ENCODE measurements at places on chromosomes 2 and 18.
A peak's percentile ranks its signal among the peaks of the same experiment; 100 is the strongest.

DNA sequence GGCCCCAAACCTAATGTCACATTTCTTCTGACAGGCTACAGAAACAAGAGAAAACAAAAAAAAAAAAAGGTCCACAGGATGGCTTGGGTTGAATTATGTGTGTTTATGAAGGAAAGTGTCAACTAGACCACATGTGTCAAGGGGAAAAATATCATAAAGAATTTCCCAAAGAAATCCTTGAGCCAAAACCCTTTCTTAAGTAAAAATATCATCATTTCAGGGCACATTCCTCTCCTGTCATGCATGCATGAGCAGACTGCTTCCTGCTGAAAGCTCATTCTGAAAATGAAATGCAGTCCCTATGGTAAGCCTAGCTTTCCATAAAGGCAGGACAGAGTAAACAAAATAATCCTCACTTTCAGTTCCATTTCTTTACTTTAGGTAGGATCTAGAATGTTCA, 85.7 kb upstream of the RBBP8 start:
- no peak for DNase-seq

DNA sequence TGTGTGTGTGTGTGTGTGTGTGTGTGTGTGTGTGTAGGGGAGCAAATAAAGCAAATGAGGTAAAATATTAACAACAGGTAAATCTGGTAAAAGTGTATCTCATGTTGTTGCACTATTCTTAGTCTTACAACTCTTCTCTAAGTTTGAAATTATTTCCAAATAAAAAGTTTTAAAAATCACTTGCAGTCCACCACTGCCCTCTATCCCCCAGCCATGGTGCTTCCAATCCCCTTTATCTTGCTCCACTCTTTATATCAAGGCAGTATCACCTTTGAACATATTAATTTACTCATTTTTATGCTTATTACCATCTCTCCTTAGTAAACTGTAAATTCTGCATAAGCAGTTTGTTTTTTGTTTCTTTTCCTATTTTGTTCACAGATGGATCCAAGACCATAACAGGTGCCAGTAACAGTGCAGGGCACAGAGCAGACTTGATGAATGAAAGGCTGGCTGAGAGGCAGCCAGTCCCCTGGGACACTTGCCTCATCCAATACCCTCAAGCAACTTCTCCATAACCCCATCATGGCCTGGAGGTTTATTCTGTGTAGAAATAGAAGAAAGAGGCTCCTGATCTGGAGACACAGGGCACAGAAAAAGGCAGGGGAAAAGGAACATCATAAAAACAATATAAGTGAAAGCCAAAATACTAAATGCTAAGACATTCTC, 67.6 kb downstream of the LDAH start:
- no peak for DNase-seq

- no peak for DNase-seq
Measured at GRCh38 chr2:120866483-120867140, 130.9 kb downstream of the GLI2 start.

DNA sequence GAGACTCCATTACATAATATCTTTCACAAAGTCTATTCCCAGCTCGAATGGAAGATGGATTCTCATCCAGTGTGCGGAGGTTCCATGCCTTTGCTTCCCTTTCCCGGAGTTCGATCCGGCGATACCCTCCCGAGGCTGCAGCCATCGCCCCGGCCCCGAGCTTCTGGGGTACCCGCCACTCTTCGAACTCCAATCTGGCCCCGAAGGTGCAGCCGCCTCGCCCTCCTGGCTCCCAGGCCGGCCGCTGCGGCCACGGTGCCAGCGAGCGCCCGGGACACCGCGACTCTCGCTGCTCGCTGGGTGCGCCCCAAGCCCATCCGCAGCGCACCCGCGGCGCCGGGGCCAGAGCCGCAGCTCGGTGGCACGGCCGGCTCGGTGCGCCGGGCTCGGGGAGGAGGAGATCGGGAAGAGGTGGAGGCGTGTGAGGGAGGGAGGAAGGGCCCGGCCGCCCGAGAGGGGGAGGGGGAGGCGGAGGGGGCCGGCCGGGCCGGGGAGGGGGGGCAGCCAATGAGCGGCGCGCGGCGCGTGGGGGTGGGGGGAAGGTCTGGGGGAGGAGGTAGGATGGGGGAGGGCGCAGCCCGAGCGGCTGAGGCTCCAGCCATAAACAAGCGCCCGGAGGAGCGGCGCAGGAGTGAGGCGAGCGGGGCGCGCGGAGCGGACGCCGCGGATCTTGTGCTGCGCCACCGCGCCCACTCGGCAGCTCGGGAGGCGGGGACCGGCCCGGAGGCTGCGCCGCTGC, at the start of gene CRIM1:
Gene CRIM1, plus strand, starts transcription at position 628 of the 739 bp plus-strand sequence. CDS start 515 bp downstream, outside the sequence.
- peak; percentile 49 for DNase-seq

- no peak for DNase-seq
Measured at GRCh38 chr2:9780368-9781130, 62.7 kb upstream of the TAF1B start.

GRCh38 chr18:45517181-45517741, 98.0 kb upstream of the SLC14A2 start:
- no peak for DNase-seq

DNA sequence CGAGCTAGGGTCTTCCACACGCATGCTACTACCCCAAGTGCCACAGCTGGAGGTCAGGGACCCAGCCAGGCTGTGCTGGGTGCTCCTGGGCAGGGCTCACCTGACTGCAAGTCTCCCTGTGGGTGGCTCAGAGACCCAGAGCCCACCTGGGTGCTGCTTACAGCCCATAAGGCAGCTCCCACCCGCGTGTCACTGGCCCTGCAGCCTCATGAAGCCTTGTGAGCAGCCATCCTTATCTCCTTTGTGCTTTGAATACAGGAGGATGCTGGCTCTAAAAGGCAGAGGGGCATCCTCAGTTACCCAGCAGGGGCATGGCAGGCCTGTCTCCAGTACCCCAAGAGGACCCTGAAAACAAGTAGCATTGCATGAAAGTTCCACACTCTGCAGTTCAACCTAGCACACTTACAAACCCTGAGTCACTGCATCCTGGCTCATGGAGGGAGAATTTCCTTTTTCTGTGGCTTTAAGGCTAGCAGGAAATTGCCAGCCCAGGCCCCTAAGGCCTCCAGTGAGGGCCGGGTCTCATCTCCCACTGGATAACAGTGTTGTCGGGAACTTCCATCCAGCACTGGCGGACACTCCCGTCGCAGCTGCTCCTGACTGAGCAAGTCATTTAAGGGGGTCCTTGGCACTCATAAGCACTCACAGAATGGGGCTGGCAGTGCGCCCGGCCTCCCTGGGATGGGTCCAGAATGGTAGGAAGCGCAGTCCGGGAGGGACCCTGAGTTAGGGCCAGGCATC, 137.1 kb downstream of the RPIA start:
- no peak for DNase-seq

- no peak for DNase-seq
Measured at GRCh38 chr18:74669136-74669798, 71.6 kb downstream of the ZNF407 start.

DNA sequence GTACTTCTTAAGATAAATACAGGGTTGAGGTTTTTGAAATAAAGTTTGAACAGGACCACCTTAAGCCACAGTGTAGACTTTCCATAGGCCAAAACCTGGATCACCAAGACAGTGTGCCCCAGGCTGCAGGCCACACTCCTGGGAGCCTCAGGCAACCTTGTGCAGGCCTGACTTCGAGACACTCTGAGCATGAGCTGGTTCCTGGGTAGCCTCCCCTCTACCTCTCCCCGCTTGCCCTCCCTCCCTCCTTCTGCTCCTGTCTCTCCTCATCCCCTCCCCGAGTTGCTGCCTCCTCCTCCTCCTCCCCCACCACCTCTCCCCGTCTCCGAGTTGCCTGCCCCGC, 10.6 kb upstream of the PROC start:
- no peak for DNase-seq

GRCh38 chr2:188974164-188974563, at the start of gene COL3A1:
Gene COL3A1, plus strand, starts transcription at chr2:188974373. Its CDS starts 117 bp downstream, at chr2:188974490.
- no peak for DNase-seq

GRCh38 chr18:76174451-76174850, 320.6 kb downstream of the ZNF516 start:
- DNase-seq, result no peak

- DNase-seq, result no peak
Measured at GRCh38 chr2:121279476-121280220, 5.4 kb downstream of the TFCP2L1 start.

DNA sequence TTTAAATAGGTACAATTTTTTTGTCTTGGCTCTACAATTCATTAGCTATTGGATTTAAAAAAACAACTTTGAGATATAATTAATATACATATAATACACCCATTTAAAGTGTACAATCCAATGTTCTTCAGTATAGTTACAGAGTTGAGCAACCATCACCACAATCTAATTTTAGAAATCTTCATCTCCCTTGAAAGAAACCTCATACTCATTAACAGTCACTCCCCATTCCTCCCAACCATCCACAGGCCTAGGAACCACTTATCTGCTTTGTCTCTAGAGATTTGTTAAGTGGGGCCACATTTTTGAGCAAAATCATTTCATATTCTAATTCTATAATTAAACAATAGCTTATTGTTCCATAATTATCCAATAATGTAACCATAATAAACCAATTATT, 32.6 kb downstream of the MRPL33 start:
- DNase-seq, result no peak

- peak; percentile 82 for DNase-seq
Measured at GRCh38 chr2:232521959-232522622, 1.9 kb downstream of the PRSS56 start.

- DNase-seq, result no peak
Measured at GRCh38 chr2:227106845-227107759, 56.9 kb downstream of the COL4A4 start.

GRCh38 chr18:79952456-79952995, 1.1 kb upstream of the SLC66A2 start:
- DNase-seq, result no peak

- DNase-seq, result no peak
Measured at GRCh38 chr2:29105375-29105774, 9.8 kb upstream of the CLIP4 start.

DNA sequence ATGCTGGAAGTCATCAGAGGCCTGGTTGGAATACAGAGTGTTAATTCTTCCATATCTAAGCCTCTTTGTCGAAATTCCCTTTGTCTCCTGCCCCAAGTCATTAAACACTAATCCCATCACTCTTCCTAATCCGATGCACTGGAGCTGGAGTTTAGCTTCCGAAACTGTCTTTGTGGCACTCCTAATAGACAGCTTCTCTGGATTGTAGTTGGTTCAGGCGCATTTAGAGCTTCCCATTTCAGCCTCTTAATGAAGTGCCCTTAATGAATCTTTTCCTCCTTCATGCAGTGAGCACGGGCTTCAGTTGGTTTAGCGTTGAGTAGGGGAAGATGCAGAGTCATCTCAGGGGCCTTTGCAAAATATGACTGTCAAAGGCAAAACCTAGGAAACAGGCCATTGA, 72.2 kb upstream of the MEIS1 start:
- no peak for DNase-seq

DNA sequence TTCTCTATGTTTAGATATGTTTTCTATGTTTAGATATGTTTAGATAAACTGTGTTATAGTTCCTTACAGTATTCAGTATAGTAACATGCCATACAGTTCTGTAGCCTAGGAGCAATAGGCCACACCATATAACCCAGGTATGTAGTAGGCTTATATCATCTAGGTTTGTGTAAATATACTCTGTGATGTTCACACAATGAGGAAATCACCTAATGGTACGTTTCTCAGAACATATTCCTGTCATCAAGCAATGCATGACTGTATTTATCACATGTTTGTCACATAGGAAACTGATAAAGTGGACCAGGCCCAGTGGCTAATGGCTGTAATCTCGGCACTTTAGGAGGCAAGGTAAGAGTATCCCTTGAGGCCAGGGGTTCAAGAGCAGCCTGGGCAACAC, 44.0 kb downstream of the RNF138 start:
- DNase-seq, result no peak

GRCh38 chr2:15793978-15794377, 146.4 kb upstream of the MYCN start:
- DNase-seq, result no peak

GRCh38 chr2:205661281-205661680, 21.0 kb upstream of the NRP2 start:
- DNase-seq, result no peak

- no peak for DNase-seq
Measured at GRCh38 chr2:159882130-159882745, 84.2 kb upstream of the CD302 start.

DNA sequence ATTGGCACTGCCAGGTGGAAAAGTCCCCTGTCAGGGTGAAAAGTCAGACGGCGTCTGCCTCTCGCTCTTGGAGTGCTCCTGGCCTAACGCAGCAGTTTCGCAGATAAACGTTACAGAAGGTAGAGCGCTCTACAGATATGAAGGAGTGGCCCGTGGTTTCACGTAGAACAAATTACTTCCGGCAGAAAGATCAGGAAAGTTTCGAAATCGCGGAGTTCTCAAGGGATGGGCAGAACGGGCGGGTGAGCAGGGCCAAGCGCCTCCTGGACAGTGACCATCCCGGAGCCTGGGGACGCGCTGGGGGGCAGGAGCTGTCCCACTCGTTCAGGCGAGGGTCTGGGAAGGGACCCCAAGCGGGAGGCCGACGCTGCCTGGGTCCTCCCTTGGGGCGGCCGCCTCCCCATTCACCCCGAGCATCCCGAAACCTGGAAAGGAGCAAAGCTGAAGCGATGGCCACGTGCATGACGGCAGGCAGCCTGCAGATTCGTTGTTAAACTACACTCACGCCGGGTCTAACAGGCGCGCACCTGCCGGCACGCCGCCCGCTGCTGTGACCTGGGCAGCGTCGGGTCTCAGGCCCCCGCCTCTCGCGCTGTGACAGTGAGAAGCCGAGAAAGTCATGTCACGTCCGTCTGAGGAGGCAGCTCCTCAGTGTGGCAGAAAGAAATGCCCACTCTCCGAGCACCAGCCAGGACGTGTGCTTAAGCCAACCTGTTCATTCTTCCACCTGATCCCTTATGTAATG, 122.9 kb upstream of the SALL3 start:
- no peak for DNase-seq

GRCh38 chr2:206241736-206242135, 32.7 kb upstream of the ZDBF2 start:
- no peak for DNase-seq

DNA sequence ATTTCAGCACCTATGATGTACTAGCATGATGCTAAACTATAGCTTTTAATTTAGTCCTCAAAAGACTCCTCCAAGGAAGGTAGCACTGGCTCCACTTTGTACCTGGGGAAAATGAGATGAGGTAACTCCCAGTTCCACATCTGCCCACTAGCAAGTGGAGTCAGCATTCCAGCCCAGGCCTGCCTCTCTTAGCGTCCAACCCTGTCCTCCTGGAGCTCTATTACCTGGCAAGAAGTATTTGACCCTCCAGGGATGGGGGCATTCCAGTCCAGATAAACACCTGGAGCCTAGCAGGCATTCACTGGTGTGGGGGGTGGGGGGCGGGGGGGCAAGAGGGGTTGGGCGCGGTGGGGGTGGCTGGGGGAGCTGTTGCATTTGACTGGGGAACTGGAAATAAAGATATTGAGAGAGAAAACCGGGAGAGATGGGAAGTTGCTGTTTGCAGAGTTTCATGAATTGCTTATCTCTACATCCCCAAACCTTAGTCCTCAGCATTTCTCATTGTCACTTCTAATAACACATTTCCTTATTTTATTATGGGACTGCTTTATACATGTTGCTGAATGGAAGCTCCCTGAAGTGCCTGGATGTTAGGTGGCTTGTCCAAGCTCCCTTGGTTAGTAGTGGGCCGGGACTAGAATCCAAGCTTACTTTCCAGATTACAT, 22.0 kb upstream of the FZD5 start:
- DNase-seq, result no peak
